ENCODE measurements at places on chromosomes 3 and 15.
A peak's percentile ranks its signal among the peaks of the same experiment; 100 is the strongest.

DNA sequence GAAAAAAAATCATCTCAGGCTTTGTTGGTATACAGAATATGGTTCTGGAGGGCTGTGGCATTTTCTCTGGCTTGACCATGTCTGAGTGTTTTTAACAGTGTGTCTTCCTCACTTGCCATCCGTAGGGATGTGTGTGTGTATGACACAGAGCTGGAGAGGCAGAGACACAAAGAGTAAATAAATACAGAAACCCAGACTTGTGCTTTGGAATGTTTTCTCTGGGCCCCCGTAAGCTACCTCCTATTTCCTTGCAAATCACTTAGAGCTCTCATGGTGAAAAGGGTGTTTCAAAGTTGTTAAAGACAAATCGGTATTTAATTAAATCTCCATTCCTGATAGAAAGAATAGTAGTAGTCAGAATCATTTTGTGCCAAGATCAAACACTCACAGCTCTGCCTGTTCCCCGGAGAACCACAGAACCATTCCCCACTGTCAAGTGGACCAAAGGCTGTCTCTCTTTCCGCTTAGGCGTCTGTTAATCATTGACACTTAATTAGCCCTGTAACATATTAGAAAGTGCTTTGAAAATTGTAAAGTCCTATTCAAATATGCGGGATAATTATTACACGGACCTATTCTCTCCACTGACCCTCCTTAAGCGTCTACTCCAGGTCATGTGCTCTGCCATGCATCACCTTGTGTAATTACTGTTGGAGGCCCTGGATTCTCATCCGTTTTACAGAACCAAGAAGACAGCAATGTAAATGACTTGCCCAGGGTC, 313.6 kb upstream of the TLE3 start:
- DNase-seq = no peak

GRCh38 chr3:10459954-10460754, 45.2 kb downstream of the ATP2B2 start:
- peak; percentile 74 for DNase-seq

GRCh38 chr3:109411547-109411946, 74.2 kb upstream of the DPPA4 start:
- DNase-seq = no peak

- no peak for DNase-seq
These were observed 28.5 kb upstream of the KCNMB2 start for GRCh38 chr3:178507507-178508442.

DNA sequence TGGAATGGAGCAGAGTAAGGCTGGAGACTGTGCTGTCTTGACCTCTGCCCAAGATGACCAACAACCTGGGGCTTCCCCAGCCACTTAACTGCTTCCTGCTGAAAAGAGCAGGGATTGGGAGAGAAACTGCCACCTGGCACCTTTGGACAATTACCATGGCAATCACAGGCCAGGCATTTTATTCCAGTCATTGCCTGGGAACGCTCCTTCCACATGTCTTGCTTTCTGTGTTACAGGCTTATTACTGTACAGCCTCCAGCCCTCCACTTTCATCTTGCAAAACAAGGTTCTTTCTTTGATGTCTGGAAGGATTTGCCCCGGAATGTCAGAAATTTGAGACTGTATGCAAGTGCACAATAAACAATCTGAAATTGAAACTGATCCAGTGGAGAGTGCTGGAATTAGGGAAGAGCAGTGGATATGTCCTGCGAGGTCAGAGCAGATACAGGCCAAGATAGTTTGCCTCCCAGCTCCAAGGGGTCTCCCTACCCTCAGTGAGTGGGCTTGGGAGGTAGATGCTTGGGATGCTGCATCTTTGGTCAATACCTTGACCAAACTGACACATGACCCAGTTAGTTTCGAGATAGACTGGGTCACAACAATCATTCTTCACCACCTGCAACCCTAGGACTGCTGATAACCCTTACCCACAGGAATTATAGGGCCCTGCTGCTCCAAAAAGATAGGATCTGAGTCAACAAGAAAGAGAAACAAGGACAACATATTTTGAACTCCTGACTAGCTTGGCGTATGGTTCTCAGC, 2.7 kb downstream of the PPP1R14D start:
- peak; percentile 81 for DNase-seq

GRCh38 chr3:11593318-11594034, 50.2 kb downstream of the VGLL4 start:
- no peak for DNase-seq

- DNase-seq = no peak
These were observed 14.4 kb downstream of the TMOD2 start for GRCh38 chr15:51765751-51766150.

GRCh38 chr3:184505076-184505878, 56.3 kb upstream of the EPHB3 start:
- DNase-seq = no peak

- DNase-seq = no peak
These were observed 40.0 kb downstream of the ZNF589 start for GRCh38 chr3:48280881-48281280.

GRCh38 chr3:52004163-52004787, 8.6 kb upstream of the RPL29 start:
- DNase-seq = peak; percentile 59

- peak; percentile 45 for DNase-seq
These were observed 62.8 kb downstream of the OTOL1 start for GRCh38 chr3:161559177-161559998.

GRCh38 chr3:188433521-188434150, 279.7 kb downstream of the LPP start:
- DNase-seq = no peak

DNA sequence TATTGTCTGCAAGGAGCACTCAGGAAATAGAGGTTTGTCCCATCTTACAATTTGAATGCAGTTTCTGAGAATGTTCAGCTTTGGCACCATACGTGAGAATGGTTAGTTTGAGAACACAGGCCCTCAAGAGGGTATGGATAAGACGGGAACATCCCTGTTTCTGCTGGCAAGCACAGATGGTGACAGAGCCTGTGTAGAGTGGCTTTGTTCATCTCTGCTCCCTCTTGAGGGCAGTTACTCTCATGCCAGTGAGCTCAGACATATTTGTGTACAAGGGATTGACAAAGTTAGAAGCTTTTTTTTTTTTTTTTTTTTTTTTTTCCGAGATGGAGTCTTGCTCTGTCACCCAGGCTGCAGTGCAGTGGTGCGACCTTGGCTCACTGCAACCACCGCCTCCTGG, 71.5 kb upstream of the FILIP1L start:
- no peak for DNase-seq

DNA sequence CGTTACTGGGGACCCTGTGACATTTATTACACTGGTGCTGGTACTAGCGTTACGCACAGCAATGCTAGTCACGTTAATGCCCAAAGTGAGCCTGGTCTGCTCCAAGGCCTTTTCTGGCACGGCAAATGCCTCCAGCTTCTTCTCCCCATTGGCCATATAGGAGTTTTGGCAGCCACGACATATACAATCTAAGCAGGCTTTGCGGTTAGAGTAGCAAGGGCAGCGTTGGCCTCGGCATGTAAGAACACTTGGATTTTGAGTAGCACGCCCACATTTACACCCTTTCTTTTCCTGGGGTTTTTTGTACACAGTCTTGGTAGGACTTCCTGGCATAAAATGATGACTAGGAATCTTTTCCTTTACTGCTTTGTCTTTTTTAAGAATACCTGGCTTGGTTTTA, 44.9 kb downstream of the MSL2 start:
- DNase-seq = peak; percentile 50

- DNase-seq = no peak
These were observed 64.3 kb upstream of the MELTF start for GRCh38 chr3:197093871-197094270.

GRCh38 chr15:69093127-69093526, 67.3 kb upstream of the GLCE start:
- no peak for DNase-seq

DNA sequence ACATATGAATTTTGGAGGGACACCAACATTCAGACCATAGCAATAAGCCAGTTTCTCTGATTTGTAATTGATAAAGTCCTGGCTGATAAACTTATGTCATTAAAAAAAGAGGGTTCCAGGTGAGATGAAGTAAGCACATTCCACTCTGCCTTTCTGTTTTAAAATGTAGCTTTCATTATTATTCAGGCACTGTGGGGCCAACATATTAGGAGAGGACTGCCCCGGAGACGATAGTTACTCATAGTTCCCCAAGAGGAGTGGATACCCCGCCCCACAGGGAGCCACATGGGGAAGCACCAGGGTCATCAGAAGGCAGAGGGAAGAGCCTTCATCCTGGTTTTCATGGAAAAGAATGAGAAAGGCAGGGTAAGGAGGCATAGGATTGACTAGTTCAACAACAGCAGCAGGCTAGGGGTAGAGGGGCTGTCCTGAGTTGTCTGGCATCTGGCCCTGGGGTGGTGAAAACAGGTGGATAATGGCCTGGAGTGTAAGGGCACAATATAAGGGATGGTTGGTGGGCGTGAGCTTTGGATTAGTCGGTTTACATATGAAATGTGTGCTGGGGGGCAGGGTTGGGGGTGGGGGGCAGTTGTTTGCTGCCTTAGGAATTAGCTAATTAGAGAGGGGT, 78.7 kb upstream of the PROK2 start:
- DNase-seq = no peak

GRCh38 chr3:14125193-14126016, 553 bp downstream of the TMEM43 start:
- DNase-seq = peak; percentile 92

GRCh38 chr15:58573270-58573669, 141.5 kb downstream of the LIPC start:
- DNase-seq = no peak

DNA sequence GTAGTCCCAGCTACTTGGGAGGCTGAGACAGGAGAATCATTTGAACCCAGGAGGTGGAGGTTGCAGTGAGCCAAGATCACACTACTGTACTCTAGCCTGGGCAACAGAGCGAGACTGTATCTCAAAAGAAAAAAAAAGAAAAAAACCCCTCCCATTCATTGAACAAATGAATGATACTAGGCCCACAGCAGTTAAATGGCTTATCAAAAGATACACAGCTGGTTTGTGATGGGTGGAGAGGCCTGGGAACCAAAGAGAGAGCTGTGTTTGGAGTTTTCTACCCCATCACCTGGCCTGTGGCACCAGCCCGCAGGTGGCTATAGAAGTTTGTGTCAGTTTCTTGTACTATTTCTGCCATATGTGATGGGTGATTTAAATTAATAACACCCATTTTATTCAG, 43.1 kb upstream of the LCTL start:
- no peak for DNase-seq

DNA sequence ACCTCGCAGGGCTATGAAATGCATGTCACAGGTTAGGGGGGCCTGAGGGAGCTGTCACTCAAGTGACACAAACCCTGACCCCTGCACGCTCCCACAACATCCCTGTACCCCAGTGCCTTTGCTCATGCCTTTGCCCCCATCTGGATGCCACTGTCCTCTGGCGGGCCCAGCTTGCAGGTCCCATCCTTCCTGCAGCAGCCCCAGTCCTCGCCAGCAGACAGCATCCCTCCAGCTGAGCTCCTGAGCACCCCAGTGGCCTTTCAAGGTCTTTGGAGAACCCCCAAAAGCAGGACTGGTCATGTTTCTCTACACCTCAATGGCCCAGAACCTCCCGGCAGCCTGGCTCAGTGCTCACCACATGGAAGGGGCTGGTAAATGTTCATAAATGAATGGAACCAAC, 170.4 kb downstream of the ADAMTS17 start:
- no peak for DNase-seq

DNA sequence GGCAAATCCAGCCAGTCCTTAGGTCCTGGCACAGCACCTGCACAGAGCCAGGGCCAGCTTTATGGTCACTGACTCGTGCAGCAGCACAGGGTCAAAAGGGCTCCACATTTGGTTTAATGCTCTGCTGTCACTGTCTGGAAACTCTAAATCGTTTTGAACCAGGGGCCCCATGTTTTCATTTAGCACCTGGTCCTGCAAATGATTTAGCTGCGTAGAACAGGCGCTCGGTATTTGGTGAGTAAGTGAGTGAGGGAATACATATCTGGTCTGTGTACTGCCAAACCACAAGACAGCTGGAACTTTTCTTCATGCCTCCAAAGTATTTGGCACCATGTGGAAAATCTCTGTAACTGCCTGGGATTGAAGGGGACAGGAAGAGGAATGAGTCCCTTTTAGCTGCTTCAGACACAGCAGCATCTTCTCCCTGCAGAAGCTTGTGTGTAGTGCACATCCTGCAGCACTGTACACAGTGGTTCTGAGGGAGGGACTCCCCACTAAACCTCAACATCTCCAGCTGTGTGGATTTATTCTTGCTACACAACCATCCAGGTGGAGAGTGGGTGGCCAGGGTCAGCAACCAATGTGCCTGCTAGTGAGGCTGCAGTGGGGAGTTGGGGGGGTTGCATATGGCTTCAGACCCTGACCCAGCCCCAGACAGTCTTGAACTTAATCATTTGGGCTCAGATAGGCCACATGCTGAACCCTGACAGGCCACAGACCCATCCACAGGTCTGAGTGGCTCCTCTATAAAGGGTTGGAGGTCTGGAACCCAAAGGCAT, 1.1 kb downstream of the SH2D7 start:
- peak; percentile 95 for DNase-seq

- DNase-seq = no peak
These were observed 1.1 kb upstream of the PARP15 start for GRCh38 chr3:122576174-122576940.

- DNase-seq = peak; percentile 69
These were observed 81.7 kb downstream of the PRICKLE2 start for GRCh38 chr3:64143409-64144130.

DNA sequence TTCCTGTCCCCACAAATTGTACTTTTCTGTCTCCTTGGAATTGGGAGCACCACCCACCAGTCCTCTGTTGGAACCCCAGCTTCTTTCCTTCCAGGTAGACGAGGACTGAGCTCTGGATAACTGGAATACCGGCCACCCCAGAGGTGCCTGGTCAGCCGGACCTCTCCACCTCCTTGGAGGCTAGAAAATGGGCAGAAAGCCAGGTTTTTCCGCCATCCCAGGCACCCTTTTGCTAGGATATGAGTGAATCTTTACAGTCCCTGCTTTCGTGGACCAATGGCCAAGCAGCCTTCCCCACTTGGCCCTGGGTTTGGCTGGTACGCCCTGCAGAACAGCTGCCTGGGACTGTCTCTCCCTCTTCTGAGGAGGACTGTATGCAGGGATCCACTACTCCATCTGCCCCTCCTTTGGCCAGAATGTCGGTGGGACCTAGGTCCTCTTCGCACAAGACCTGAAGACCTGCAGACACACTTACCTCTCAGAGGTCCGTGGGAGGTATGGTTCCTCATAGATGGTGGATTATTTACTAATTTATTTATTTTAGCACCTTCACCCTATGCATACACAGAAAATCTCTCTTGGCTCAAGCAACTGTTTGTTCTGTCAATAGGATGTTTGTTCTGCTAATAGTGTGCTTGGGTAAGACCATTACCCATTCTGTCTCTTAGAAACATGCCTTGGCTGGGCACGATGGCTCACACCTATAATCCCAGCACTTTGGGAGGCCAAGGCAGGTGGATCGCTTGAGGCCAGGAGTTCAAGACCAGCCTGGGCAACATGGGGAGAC, 8.6 kb upstream of the CHAC1 start:
- DNase-seq = no peak

DNA sequence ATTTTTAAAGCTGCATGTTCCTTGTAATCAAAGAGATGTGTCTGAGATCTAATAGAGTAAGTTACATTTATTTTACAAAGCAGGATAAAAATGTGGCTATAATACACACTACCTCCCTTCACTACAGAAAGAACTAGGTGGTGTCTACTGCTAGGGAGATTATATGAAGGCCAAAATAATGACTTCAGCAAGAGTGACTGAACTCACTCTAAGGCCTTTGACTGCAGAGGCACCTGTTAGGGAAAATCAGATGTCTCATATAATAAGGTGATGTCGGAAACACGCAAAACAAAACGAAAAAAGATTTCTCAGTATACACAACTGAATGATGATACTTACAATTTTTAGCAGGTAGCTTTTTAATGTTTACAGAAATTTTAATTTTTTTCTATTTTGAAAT, 19.1 kb downstream of the B3GNT5 start:
- DNase-seq = no peak
